ENCODE measurements at places on chromosomes 3 and 15.
A peak's percentile ranks its signal among the peaks of the same experiment; 100 is the strongest.

GRCh38 chr3:30685267-30685667 is 78.9 kb downstream of the TGFBR2 start:
- DNase-seq: no peak

DNA sequence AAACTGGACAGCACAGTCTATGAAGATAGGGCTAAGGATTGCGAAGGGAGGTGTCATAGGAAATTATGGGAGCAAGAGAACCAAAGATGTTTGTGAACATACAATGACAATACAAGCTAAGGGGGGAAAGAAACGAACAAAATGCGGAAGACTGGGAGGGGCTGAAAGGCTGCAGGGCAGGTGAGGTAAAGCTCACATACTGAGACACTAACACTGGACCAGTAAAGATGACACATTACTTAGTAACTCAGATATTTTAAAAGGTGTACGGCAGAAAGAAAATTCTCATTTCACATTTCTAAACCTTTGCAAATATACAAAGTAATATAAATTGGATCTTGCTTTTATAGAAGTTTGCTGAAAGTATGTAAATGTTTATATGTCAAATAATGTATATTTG is 10.1 kb downstream of the CLDND1 start:
- DNase-seq: no peak

GRCh38 chr3:194093842-194094241 is 42.1 kb upstream of the HES1 start:
- no peak for DNase-seq

GRCh38 chr3:31634476-31634875 is 101.8 kb downstream of the STT3B start:
- no peak for DNase-seq

DNA sequence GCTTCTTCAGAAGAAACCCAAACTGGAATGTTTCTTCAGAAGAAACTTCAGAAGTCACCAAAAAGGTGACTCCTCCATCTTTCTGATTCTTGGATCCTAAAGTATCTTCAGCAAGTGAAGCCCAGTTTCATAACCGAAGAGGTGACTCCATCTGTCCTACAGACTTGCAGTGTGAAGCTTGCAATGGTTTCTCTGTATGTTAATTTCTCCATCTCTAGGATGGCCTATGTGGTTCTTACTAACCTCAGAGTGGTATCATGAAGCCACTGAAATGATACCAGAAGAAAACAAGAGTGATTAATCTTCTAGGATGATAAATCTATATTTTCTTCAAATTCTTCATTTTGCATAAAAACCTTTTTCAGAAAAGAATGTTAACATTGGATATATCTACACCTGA is 495 bp upstream of the AQP9 start:
- DNase-seq: no peak

- DNase-seq: no peak
These were observed 736.8 kb downstream of the DIPK2A start for GRCh38 chr3:144708437-144708836.

DNA sequence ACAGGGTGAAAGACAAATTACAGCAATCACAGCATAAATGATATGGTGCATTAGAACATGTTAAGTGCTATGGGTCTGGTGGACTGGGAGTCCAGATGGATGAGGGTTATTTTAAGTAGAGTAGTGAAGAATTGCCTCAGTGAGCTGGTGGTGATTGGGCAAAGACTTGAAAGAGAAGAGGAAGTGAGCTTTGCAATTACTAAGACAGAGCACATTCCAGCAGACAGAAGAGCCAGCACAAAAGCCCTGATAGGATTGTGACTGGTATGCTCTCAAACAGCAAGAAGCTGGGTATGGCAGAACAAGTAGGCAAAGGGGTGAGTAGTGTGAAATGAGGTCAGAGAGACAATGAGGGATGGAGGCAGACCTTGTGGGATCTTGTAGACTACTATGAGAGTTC is 2.1 kb upstream of the ACKR4 start:
- DNase-seq: no peak

DNA sequence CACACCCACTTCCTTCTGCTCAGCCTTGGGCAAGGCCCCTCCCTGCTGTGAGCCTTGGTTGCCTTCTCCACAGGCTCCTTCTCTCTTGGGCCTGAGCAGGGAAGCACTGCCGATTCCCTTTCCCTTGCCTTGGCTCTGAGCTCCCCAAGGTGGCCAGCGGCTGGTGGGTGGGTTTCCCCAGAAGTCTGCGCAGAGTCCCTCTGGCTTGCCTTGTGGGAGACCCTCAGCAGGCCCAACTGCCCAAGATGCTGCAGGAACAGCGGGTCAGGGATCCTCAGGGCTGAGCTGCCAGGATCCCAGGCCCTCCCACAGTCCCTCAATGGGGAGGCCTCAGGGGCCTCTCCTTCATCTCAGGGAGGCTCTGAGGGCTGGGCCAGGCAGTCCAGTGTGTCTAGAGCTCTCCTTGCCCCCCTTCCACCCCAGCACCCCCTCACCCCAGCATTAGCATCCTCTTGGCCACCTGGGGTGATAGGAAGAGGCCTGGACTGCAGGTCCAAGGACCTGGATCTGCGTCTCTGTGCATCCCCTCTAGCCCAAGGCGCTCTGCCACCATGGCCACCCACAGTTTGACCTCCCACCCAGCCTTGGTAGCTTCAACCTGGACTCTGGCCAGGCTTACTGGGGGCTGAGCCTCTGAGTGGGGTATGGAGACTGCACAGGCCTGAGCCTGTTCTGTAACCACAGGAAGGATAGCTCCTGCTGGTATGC is 68.6 kb downstream of the EXOG start:
- no peak for DNase-seq

GRCh38 chr3:194485881-194486539 is 792 bp downstream of the ATP13A3 start:
- DNase-seq: peak; percentile 15

- DNase-seq: no peak
These were observed 110.0 kb upstream of the CDIN1 start for GRCh38 chr15:36469311-36469966.

DNA sequence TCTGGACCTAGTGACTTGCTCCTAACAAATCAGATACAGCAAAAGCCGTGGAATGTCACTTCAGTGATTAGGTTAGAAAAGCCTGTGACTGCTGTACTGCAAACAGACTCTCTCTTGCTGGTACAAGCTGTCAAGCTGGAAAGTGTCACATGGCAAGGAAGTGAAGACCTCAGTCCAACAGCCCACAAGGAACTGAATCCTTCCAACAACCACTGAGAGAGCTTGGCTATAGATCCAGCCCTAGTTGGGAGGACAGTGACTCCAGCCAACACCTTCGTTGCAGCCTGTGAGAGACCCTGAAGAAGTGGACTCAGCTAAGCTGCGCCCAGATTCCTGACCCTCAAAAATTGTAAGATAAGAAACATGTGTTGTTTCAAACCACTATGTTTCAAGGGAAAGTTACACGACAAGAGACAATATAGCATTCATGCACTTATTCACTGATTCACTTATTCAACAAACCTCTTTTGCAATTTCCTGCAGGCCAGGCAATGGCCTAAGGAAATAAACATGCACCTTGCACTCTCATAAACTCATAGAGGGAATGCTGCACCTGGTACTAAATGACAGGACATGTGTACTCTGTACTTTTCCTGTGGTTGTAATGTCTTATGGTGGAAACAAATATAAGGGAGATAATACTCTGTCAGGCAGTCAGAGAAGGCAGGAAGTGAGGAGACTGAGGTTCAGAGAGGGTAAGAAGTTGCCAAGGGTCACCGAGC is 142.9 kb downstream of the CADPS start:
- no peak for DNase-seq

- no peak for DNase-seq
These were observed 728.4 kb upstream of the EPHA6 start for GRCh38 chr3:96086018-96086417.

- DNase-seq: no peak
These were observed 93.7 kb downstream of the SLC25A26 start for GRCh38 chr3:66314455-66314854.

DNA sequence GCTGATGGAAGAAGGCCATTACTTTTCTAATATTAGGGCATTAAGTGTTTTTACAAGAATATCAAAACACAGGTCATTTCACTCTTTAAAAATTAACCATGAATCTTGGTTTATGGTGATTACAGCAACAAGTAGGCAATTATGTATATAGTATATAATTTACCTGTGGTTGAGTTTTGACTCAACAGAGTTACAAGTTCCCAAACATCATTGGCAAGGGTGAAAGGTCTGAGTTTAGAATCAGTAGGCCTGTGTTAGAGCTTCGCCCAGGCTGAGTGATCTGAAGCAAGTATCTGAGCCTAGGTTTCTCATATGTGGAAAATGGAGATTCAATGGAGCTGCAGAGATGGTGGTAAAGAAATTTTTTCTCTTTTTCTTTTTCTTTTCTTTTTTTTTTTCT is 25.1 kb upstream of the LPP start:
- DNase-seq: no peak

GRCh38 chr3:24943961-24944360 is 449.3 kb upstream of the THRB start:
- DNase-seq: no peak

- no peak for DNase-seq
These were observed 83.9 kb downstream of the LRRK1 start for GRCh38 chr15:101003081-101003480.

DNA sequence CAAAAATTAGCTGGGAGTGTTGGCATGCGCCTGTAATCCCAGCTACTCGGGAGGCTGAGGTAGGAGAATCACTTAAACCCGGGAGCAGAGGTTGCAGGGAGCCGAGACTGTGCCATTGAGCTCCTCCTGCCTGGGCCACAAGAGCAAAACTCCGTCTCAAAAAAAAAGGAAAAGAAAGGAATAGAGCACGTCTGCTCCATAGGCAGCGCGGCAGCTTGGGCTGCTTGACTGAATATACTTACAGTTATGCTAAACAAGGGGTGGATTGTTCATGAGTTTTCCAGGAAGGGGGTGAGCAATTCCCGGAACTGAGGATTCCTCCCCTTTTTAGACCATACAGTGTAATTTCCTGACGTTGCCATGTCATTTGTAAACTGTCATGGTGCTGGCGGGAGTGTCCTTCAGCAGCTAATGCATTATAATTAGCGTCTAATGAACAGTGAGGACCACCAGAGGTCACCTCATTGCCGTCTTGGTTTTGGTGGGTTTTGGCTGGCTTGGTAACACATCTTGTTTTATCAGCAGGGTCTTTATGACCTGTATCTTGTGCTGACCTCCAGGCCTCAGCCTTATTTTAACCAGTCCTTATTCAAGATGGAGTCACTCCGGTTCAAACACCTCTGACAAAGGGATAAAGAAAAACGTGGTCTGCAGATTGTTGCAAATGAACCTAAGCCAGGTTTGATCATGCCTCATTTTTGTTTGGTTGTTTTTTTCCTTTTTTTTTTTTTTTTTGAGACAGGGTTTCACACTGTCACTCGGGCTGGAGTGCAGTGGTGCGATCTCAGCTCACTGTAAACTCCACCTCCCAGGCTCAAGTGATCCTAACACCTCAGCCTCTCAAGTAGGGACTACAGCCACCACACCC is 24.9 kb upstream of the SENP5 start:
- DNase-seq: no peak

DNA sequence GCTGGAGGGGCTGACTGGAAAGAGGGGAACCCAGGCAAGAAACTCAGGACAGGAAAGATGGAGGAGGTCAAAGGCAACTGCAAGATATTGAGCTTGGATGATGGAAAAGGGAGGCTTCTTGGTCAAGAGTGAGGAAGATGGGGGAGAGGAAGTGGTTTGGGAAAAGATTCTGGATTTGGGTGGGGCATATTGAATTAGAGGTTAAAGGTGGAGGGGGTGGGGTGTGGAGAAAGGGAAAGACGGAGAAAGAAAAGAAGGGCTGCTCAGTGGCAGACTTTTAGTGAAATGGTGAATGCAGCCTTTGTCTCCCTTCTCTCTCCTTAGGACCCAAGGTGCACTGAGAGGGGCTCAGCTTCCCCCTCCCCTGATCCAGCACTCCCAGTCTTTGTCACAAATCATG is 655 bp upstream of the FAM3D start:
- no peak for DNase-seq

DNA sequence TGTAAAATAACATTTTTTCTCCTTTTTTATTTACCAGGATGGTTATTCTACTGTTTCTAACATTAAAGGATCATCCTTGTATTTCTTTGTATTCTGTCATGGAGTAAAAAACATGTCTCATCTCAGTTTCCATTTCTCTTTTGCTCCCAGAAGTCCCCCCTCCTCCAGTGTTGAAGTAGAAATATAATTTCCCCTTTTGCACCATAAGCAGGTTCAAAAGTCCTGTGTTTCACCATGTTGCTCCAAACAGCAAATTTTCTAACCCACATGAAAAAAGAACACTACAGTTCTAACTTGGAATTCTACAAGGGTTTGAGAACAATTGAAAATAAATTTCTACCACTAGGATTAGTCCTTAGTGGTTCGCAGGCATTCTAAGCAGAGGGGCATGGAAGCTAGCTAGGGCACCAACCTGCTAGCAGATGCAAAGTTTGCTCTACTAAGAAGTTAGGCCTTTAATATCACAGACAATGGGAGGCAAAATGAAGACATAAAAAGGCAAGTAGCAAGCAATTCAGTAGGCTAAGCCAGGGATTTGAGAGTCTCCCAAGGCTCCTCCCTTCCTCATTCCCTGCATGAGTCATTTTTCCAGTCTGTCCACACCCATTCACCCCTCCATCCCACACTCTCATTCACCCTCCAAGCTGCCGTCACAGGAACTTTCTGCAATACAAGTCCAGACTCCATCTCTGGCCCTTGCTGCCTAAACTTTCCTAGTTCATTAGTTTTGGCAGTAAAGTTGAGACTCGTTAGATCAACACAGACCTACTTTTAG is 2.3 kb upstream of the MBNL1 start:
- DNase-seq: no peak

- DNase-seq: no peak
These were observed 53.9 kb downstream of the FGD5 start for GRCh38 chr3:14872706-14873105.

- no peak for DNase-seq
These were observed 939 bp upstream of the ULK3 start for GRCh38 chr15:74843891-74844299.

GRCh38 chr15:77418966-77419835 is 703 bp downstream of the PEAK1 start:
- no peak for DNase-seq

GRCh38 chr3:147915057-147915456 is 505.9 kb downstream of the ZIC1 start:
- no peak for DNase-seq

GRCh38 chr3:144403040-144403457 is 431.4 kb downstream of the DIPK2A start:
- DNase-seq: no peak

DNA sequence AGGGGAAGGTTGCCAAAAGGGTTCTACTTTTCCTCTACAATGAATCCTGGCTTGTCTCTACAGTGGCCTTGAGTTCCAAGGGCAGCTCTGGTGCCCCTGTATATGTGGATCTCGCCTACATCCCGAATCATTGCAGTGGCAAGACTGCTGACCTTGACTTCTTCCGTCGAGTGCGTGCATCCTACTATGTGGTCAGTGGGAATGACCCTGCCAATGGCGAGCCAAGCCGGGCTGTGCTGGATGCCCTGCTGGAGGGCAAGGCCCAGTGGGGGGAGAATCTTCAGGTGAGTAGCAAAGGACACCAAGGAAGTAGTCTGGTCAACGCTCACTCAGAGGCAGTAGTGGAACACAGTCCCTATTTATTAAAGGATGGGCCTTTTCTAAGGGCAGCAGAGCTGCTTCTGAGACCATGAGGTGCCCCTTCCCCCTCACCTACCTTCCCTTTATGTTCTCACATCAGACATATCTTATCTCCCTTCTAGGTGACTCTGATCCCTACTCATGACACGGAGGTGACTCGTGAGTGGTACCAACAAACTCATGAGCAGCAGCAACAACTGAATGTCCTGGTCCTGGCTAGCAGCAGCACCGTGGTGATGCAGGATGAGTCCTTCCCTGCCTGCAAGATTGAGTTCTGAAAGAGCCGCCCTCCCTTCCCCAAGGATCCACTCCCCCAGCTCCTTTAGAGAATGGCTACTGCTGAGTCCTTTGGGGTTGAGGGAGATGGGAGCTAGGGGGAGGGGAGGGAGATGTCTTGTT is 12.4 kb downstream of the MAP1A start:
- no peak for DNase-seq
